Amniotic stem cell (primary cell): ENCODE measurements at places on chromosomes 1 and 21.
A peak's percentile ranks its signal among the peaks of the same experiment; 100 is the strongest.

DNA sequence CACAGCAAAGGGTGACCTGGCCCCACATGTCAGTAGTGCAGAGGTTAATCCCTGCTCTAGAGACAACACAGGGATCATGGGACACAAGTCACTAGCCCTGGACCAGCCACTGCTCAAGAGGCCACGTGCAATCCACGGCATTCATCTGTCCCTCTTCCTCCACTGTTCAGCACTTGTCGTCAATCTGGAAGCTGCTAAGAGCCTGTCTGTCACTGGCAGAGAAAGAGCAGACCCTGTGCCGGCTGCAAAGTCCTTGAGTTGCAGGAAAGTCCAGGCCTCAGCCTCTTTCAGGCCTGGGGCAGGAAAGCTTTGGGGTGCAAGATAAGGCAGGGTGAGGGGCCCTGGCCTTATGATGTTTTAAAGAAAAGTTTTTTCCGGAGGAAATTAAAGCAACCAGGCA lies 16.7 kb downstream of the CELA2B start:
- no peak for DNase-seq

DNA sequence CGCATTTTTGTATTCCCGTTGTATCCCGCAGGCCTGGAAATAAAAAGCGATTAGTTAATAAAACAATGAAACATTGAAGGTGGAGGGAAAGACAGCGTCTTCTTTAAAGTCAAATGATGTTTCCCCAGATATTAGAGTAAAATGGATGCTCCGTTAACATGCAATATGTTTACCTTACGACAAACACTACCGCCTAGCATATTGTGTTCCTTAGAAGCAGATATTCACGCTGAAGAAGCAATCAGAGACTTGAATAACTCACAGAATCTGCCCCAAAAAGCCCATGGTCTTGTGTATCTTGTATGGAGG lies 583 bp upstream of the B4GALT3 start:
- DNase-seq: no peak

DNA sequence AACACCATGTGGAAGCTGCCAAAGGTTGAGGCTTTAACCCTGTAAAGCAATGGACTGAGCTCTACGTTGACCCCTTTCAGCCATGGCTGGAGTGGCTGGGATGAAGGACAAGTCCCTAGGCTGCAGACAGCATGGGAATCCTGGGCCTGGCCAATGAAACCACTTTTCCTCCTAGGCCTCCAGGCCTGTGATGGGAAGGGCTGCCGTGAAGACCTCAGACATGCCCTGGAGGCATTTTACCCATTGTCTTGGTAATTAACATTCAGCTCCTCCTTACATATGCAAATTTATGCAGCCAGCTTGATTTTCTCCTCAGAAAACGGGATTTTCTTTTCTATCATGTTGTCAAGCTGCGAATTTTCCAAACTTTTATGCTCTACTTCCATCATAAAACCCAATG lies 214.5 kb downstream of the RGS7 start:
- no peak for DNase-seq

DNA sequence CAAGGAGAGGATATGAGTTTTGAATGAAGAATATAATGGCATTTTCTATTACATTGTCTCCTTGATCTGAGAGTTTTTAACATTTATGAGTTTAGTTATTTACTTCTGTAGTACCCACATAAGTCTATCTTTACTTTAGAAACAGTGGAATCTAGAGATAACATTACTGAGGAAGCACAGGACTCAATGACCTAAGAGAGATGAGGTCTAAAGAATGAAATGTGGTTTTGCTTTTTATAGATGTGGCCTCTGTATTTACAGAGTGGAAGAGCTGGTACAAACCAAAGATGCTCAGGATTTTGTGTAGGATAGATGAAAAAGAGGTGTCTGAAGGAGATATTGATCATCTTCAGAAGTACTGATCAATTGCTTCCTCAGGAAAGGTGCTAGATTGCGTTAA lies 177.3 kb downstream of the KCTD3 start:
- no peak for DNase-seq

- DNase-seq: no peak
These were observed 94.6 kb upstream of the AKT3 start for GRCh38 chr1:243944429-243945160.

- DNase-seq: no peak
These were observed 2.9 kb upstream of the LRP8 start for GRCh38 chr1:53330819-53331218.

GRCh38 chr1:203769505-203770343 lies 4.7 kb downstream of the LAX1 start:
- DNase-seq: peak; percentile 53

GRCh38 chr1:181516706-181517105 lies 33.4 kb downstream of the CACNA1E start:
- DNase-seq: no peak

DNA sequence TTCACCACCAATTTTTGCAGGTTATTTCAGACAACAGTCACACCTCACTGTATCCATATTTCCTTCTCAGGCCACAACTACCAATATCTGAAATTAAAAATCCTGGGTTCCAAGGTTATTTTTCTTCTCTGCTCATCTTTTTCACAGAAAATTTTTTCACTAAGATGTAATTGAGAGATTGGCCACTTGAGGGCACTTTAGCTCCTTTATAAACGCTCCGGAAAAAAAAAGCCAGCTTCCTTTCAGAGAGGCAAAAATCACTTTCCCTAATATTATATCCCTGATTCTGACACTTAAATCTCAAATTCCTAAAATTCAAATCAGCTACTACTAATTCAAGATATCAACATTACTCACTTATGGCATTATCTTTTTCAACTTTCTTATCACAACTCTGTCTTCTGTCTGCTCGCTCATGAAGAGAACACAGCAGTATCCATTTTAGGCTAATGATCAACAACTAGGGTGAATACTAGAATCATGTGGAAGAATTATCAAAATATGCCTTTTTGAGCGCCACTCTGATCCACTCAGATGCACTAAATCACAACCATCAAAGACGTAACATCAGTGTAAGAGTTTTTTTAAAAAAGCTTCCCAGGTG lies 101.4 kb upstream of the RGS1 start:
- DNase-seq: no peak

- DNase-seq: no peak
These were observed 17.9 kb upstream of the OR2B11 start for GRCh38 chr1:247475793-247476192.

- no peak for DNase-seq
These were observed 193.3 kb upstream of the BEND5 start for GRCh38 chr1:48969971-48970370.

GRCh38 chr1:37556712-37557196 lies at the start of gene DNALI1:
Gene DNALI1 (plus strand): TSS chr1:37556940. CDS start chr1:37556995, 55 bp downstream.
- peak; percentile 34 for DNase-seq

DNA sequence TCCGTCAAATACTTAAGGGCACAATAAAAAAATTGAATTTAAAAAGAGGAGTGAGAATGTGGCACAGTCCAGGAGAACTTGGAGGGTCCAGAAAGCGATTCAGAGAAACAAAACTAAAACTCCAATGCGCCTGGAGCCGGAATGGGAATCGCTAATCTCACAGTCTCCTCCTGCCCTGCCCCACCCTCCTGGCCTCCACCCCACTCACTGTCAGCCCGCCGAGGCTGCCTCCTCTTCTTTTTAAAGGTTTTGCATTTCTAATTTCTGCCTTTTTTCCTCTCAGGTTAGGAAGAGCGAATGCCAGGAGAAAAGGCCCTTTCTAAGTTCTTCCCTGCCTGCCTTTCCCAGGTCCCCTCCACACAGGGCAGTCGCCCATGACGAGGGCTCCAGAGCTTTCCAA lies 135.3 kb downstream of the ZBTB18 start:
- no peak for DNase-seq

- no peak for DNase-seq
These were observed 90.6 kb downstream of the ATP6V1G3 start for GRCh38 chr1:198449727-198450433.

DNA sequence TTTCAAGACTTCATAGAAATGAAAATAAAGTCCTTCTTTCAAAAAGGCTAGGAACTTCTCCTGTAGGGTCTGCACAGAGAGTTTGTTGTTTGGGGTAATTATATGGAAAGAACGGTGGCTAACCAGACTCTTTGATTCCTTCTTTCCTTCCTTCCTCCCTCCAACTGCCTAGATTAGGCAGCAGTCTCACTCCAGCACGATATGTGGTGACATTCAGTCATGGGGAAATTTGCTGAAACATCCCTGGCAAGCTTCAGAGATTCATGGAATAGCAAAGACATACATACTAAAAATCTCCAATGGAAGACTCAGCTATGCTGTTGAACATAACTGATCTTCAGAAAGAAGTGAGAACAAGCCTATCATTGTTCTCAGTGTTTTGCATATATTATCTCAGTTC lies 4.3 kb downstream of the NTMT2 start:
- DNase-seq: no peak

- DNase-seq: no peak
These were observed 162.7 kb downstream of the ZNF648 start for GRCh38 chr1:181898773-181899172.

GRCh38 chr1:165632491-165632890 lies 1.5 kb downstream of the MGST3 start:
- DNase-seq: no peak

GRCh38 chr1:5105744-5106143 lies 451.3 kb downstream of the AJAP1 start:
- no peak for DNase-seq

DNA sequence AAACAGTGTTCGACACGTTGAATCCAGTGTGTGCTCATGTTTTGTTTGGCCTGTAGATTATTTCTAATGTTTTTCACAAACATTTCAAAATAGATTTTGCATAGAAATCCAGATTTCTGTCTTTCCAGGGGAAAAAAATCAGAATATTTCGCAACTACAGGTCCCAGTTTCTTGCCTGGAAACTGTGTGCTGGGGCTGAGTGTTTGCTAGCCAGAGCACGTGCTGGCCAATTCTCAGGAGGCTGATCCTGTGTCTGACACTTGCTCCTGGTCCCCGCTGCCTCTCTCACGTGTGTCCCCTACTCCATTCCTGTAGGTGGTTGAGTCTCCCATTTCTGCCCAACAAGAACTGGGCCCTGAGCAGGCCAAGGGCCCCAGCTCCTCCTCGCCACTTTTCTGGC lies 2.4 kb downstream of the MAB21L3 start:
- DNase-seq: no peak

GRCh38 chr1:20212685-20213331 lies 26.5 kb upstream of the PLA2G2C start:
- DNase-seq: peak; percentile 11

- DNase-seq: no peak
These were observed 198.0 kb downstream of the GRIK3 start for GRCh38 chr1:36836196-36836883.

GRCh38 chr21:42666925-42667324 lies 13.5 kb downstream of the PDE9A start:
- DNase-seq: no peak

GRCh38 chr21:42777757-42778344 lies 101.5 kb downstream of the WDR4 start:
- DNase-seq: no peak

- DNase-seq: no peak
These were observed 118.3 kb downstream of the PTPRU start for GRCh38 chr1:29354511-29355098.

DNA sequence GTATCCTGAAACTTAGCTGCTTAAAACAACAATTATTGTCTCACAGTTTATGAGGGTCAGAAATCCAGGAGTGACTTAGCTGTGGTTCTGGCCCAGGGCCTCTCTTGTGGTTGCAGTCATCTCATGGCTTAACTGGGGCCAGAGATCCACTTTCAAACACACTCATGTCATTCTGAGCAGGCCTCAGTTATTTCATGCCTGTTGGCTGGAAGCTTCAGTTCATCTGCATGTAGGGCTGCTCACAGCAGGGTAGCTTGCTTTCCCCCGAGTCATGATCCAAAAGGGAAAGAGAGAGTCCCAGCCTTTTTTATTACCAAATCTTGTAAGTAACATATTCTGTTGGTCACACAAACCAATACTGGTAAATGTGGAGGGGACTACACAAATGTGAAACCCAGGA lies 96.6 kb upstream of the B3GALT2 start:
- no peak for DNase-seq

- no peak for DNase-seq
These were observed 127.2 kb upstream of the GJB5 start for GRCh38 chr1:34627465-34628240.

- no peak for DNase-seq
These were observed 30.5 kb downstream of the ASTN1 start for GRCh38 chr1:177133977-177134538.

GRCh38 chr21:21682172-21682571 lies 684.0 kb downstream of the NCAM2 start:
- DNase-seq: peak; percentile 36

DNA sequence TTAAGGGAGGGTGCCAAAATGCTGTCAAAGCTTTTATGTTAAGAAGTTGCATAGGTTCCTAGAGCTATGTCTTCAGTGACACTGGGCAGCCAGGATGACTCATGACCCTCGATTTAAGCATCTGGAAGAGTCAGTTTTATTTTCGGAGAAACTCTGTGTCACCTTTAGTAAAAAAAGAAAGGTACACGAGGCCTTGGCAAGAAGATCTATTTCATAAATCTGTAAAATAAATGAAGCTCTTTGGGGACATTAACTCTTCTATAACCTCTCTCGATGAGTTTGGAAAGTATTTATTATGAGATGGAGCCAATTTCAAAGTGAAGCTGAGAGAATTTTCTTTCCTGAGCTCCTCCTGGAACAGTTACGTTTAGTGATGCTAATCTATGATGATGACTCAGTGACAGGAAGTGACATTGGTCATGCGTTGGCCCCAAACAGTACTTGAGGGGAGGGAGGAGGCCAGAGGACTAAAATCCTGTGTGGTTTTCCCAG lies 156.5 kb downstream of the HLX start:
- peak; percentile 30 for DNase-seq

DNA sequence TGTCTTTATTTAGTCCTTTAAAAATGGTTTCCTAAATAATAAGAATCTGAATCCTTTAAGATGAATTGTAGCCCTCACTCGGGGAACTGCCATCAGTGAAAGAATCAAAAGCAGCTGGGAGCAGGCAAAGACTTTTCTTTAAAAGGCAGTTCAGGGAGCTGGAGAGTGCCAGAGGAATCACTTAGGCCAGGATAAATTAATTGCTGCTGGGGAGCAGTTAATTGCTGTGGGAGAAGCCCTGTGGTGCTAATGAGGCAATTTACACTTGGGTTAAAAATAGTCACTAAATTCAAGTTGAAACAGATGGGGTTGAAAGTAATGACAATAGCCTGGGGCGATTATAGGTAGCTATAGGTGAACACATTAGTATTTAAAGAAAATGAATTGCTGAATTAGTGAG lies 38.7 kb upstream of the COL24A1 start:
- no peak for DNase-seq

DNA sequence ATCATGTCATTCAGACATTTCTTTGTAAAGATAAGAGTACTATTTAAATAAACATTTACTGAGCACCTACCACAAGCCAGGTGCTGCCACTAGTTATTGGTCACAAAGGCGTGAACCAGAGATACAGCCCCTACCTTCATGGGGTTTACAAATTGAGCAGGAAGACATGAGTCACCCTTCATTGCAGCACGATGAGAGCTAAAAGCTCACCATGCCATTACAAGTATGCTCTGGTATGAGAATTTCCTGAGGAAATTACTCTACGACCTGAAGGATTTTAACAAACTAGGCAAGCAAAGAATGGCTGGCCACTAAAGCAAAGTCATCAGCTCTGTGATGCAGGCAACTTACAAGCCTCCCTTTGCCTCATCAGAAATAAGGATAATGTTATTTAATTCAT lies 346.8 kb downstream of the BRINP2 start:
- no peak for DNase-seq
